LNCaP clone FGC (cell line): ENCODE measurements at places on chromosomes 11 and 22.

GRCh38 chr11:128407962-128408361 lies 179.4 kb downstream of the ETS1 start:
- no peak for DNase-seq

DNA sequence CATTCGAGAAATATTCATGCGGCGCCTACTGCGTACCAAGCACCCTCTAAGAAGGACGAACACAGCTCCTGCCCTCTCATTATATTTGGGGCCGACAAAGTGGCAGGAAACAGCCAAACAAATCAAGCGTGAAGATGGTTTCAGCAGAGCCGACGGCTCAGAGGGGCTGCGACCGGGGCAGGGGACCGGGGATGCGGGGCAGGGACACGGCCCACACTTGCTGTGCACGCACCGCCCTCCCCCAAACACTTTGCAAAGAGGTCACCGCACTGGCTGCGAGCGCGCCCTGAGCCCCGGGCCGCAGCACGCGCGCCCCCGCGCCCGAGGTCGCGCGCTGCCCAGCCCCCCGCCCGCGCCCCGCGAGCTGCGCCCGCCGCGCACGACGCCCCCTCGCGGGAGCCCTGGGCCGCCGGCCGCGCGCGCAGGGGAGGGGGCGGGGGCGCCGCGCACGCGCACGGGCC lies 255 bp upstream of the SYNGR1 start:
- no peak for DNase-seq

DNA sequence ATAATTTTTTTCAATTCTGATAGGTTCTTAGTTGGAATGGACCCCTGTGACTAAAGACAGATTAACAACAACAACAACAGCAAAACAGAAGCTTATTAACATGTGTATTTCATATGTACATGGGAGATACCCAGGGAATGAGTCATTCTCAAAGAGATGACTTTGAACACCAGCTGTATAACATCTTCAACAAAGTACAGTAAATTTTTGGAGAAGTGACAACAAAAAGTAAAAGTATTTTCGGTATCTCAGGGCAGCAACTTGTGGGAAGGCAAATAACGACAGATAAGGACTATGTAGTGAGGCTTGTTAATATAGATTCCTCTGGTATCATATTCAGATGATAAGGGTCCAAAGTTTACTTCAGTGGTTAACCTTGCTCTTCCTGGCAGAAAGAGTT lies 573.4 kb upstream of the RAG2 start:
- DNase-seq = no peak

DNA sequence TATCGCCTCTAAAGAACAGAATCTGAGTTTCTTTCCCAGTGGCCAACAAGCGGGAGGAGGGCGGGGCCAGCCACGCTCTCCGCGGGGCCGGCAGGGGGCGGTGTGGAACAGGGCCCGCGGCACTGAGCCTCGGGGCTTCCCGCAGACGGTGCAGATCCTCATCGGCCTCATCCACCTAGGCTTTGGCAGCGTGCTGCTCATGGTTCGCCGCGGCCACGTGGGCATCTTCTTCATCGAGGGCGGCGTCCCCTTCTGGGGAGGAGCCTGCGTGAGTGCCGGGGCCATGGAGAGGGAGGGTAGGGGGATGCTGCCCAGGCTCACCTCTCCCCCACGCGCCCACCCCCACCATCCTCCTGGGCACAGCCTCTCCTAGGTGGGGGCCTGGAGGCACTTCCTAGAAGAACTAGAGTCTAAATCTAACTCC lies 10.7 kb downstream of the MS4A15 start:
- DNase-seq = no peak

DNA sequence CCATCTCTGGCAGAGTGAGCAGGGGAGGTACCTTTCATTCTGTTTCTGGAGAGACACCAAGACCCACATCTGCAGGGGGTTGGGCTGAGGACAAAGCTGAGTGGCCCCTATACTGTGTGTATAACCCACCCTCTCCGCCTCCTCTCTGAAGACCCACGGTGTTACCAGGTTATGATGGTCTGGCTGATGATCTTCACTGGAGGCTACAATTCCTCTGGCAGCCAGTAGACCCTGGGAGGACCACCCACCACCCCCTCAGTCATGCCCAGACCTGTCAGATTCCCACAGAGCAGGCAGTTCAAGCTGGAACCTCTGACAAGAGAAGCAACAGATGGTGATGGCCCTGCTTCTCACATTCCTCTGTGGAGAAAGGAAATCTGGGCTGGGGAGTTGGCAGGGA lies 11.4 kb upstream of the KCNJ1 start:
- no peak for DNase-seq

DNA sequence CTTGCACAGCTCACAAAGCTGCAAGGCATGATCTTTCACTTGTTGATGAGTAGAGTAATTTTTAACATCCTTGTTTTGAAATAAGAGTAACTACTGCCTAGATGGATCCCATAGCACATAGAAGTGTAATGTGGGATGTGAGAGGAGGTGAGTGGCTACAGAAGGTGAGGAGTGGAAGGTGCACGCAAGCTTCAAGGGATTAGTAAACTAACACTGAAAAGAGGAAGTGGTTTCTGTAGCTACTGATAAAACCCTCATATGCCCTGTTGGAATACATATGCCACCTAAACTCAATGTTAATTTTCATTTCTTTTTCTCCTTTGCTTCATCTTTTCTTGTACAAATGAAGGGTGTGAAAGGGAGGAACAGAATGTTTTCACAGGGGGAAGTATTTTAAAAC lies 22.0 kb upstream of the CTSC start:
- no peak for DNase-seq

GRCh38 chr22:27919942-27920755 lies 1.1 kb upstream of the PITPNB start:
- DNase-seq = no peak

DNA sequence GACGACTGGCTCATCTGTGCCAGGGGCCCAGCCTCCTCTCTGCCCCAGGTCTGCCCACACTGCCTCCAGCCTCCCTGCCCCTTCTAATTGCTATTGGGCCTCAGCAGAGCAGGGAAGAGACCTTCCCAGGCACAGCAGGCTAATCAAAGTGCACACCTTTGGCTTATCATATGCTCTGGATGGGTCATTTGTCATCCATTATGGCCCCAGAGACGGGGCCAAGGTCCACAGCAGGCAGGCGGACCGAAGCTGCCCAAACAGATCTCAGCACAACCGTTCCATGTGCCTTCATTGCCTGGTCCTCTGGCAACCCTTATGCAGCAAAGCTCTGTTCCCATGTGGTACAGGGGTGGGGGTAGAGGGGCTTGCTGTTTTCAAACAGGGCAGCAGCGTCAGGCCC lies 66.6 kb downstream of the TP53I11 start:
- no peak for DNase-seq

GRCh38 chr11:47055534-47055933 lies 119.0 kb downstream of the CSTPP1 start:
- no peak for DNase-seq

- DNase-seq = peak; percentile 33
Measured at GRCh38 chr11:112437096-112437495, 176.4 kb upstream of the PLET1 start.

- no peak for DNase-seq
Measured at GRCh38 chr11:18203723-18204122, 31.1 kb downstream of the MRGPRX4 start.

DNA sequence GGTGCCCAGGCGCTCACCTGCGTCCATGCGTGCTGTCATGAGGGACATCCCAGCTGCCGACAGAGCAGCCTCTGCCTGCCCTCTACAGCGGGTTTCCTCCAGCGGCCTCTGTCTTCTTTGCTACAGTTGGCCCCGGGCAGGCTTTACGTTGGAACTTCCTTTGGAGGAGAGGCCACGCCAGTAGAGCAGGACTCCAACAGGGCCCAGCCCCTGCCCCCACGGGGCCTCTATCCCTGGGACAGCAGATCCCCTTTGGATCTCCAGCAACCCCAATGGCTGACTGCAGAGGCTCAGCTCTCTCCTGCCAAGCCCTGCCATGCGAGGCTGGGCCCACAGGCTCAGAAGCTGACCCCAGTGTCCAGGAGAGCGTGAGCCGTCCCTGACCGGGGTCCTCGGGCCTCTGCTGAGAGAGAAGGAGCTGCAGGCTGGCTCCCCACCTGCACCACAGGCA lies 12.1 kb downstream of the TRPM5 start:
- no peak for DNase-seq

- no peak for DNase-seq
Measured at GRCh38 chr22:19799322-19800190, 39.0 kb downstream of the TBX1 start.

DNA sequence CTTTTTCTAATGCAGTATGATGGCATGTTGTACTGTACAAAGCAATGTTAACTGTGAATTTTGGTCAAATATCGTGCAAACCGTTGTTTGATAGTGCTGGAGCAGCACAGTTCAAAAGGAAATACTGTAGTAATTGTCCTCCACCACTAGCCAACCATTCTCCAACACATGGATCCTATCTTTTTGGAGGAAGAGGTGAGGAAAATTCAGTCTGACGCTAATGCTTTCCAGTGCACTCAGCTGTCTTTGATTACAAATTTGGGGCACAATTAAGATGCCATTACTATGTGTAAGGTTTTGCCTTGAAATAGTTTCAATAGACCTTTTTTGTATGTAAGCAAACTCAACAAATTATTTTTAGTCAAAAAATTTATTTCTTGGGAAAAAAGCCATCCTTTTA lies 240.5 kb upstream of the CCDC179 start:
- no peak for DNase-seq

GRCh38 chr11:8775332-8775731 lies 92.7 kb downstream of the RPL27A start:
- no peak for DNase-seq

DNA sequence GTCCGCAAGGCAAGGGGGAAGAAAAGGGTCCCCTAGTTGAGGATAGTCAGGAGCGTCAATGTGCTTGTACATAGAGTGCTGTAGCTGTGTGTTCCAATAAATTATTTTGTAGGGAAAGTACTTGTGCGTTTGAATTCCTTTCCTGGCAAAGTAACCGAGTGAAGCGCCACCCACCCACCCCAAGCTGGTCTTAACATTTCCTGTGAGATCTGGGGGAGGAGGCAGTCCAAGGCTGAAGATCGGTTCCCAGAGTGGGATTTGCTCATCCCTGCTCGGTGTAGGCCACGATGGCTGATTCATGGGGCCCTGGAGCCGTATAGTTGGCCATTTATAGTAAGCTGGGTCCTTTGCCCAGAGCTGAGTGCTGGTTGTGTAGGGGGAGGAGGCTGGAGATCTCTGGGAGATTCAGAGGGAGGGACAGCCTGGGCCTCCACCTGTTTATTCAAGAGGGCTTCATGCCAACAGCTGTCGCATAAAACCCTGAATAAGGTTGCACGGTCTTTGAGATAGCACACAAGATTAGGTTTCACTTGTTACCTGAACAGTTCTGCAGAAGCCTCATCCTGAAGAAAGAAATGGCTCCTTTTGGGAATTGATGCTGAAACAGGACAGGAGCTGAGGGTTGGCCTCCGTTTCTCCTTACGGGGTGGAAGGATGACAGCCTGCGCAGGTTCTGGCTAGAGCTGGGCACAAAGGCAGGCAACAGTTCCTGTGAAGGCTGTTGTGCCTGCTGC lies 2.4 kb downstream of the ATF4 start:
- peak; percentile 85 for DNase-seq

DNA sequence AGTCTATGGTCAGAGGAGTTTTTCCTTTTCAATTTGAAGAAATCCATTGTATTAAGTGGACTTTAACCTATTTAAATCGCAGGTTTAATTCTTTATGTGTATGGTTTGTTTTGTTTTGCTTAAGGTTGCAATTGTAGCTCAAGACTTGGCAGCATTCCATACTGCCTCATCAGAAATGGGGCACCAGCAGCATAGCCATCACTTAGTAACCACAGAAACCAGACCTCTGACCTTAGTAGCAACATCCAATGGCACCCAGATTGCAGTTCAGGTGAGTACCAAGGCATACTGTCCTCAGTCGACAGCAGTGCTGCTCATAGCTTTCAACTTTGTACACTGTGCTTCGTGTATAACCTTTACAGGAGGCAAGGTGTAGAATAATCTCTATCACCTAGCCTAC lies 48.4 kb upstream of the WEE1 start:
- DNase-seq = no peak

DNA sequence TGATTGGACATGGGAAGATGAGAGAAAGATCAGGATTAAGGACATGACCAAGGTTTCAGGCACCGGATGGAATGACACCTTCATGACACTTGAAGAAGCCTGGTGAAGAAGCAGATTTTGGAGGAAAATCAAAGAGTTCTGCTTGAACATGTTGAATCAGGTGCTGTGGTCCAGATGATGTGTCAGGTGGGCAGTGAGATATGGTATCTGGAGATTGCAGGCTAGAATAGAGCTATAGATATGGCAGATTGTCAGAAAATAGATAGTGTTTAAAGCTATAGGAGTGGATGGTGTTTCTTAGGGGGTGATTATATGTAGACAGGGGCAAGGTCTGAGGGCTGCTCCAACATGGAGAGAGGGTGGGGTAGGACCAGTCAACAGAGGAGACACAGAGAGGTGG lies 40.2 kb downstream of the PANX1 start:
- no peak for DNase-seq

DNA sequence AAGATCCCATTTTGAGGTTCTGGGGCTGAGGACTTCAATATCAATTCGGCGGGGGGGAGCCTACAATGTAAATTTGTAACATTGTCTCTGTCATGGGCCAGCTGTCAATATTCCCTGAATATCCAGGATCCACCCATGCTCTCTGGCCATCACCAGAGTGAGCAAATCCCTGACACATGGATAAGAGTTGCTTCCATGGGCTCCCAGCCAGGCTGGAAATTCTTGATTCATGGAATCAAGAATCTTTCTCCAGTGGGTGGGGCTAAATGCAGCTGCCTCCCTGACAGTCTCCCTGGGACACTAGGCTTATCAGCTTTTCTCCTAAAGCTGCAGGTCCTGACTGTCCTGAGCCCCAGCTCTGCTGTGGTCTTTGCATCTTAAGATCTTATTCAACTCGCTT lies 86.9 kb upstream of the IGLL5 start:
- no peak for DNase-seq

- no peak for DNase-seq
Measured at GRCh38 chr11:1152316-1153104, 5.2 kb upstream of the MUC5AC start.

DNA sequence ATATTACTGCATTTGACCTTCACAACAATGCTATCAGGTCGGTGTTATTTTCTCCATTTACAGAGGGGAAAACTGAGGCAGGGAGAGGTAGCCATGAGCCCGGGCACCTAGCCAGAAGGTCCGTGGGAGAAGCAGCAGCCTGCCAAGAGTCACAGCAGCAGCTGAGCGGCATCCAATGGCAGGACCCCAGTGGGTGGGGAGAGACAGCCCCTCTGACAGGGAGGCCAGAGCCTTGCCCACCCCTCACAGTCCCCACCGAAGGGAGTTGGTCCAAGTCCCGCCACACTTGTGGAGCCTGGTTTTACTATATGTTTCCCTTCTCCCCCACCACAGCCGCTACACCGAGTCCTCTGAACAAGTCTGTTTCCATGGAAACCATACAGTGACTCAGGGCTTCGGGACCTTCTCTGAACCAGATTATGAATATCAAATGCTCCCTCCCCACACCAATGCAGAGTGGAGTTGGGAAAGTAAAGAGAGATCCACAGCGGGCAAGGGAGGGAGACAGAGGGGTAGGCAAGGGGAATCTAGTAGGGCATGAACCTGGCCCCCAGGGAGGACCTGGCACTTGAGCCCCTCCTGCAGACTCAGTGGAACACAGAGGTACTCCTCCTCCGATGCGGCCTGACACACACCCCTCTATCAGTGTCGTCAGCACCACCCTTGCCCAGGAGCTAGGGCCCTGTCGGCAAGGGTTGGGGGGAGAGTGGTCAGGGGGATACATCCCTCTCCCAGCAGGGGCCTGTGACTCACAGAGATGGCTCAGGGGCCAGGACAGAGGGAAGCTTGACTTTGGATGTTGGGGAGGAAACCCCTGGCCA lies 2.5 kb downstream of the CHST1 start:
- no peak for DNase-seq

GRCh38 chr22:21866833-21867527 lies 465 bp downstream of the MAPK1 start:
- DNase-seq = no peak
